AML-193 (cell line): ENCODE measurements at places on chromosomes 2 and 18.

DNA sequence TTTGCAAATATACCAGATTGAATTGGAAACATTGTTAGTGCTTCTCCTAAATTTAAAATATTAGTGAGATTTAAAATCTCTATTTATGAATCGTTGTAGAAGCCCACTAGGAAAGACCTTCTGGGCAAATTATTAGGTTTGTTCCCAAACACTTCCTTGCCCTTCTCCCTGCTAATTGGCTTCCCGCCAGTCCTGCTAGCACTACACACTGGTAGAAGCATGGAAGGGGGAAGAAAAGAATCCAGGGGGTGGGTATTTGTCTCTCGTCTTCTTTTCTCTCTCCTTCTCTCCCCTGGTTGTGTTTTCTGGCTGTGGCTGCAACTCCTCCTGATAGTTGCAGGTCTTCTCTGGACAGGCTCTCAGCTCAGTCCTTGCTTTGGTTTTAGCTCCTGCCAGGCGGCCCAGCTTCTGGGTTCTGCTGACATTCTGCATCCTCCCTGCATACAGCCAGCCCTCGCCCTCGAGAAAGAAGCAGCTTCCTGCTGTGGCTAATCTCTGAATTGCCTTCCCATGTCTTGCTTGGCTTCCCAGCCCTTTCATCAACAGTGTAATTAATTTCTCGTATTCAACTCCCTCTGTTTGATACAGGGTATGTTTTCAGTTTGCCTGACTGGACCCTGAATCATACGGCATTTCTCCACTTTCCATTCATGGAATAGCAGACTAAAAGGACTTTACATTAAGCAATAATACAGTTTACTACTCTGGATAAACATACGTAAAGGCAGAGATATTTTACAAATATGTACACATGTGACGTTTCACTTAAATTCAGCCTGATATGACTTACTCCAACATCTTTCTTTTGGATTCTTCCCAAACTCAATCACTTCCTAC, 6.9 kb upstream of the PARD3B start:
- no peak for DNase-seq

DNA sequence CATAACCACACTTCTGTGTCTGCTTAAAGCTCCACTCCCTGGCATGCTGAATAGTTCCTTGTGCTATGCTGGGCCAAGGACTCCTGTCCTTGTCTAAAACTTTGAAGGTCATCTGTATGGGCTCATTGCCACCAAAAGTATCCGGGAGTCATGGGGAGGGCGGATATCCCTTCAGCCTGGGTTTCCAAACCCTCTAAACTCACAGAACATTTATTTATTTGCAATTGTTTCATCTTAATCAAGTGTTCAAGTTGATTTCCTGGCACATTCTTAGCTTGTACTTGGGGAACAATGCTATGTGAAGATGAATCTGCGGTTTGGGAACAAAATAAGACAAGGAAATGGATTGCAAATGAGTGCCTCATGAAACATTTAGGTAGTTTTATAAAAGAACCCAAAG, 1.8 kb downstream of the NOSTRIN start:
- no peak for DNase-seq

- DNase-seq, result peak; percentile 62
Measured at GRCh38 chr18:74342416-74343043, 26.9 kb downstream of the C18orf63 start.

- no peak for DNase-seq
Measured at GRCh38 chr2:72734432-72734831, 91.4 kb downstream of the EXOC6B start.

GRCh38 chr2:57880446-57880845, 166.2 kb upstream of the VRK2 start:
- DNase-seq, result no peak

GRCh38 chr2:120860579-120860922, 124.9 kb downstream of the GLI2 start:
- DNase-seq, result no peak

GRCh38 chr18:79600141-79600540, 79.5 kb upstream of the CTDP1 start:
- DNase-seq, result no peak

DNA sequence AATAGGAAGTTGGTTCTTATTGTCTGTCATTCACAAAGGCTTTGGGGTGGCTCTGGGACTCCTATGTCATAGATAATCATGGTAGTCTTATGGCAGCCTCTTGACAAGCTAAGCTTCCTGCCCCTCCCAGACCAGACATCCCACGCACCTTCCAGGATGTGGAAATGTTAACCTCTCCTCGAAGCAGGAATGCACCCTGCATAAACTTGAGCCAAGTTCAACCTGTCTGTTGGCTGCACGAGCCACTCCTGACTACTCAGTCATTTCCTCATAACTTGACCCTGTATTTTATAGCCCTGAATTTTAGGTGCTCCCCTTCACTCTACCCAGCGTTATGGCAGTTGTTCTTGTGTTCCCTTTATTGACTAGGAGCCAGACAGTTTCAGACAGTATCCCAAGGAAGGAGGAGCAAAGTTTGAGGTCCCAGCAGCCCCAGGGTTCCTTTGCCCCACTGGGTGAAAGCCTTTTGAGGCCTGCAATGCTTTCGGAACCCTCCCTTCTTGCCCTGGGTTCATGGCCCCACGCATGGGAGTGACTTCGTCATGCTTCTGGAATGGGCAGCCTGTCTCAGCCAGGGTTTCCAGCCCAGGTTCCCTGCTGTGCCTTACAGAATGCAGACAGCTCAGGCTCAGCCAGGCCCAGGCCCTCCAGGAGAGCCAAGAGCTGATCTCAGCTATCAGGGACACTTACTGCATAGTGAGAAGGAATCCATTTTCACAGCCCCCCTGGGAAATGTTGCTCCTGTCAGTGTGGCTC, 15.6 kb upstream of the INO80C start:
- DNase-seq, result no peak

DNA sequence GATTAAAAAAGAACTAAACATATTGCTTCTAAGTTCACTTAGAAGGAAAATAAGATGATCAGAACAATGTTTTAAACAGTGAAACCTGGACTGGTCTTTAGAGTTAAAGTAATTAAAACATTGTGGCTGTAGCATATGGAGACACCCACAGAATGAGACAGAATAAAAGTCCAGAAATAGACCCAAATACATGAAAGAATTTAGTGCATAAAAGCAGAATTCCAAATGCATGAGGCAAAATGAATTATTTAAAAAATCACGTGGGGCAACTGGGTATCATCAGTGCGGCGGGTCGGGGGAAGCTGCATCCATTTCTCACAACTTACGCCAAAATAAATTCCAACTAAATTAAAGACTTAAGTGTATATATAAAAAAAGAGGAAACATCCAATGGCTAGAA, 12.1 kb downstream of the RNF149 start:
- no peak for DNase-seq
